ENCODE measurements at places on chromosomes 3 and 15.

DNA sequence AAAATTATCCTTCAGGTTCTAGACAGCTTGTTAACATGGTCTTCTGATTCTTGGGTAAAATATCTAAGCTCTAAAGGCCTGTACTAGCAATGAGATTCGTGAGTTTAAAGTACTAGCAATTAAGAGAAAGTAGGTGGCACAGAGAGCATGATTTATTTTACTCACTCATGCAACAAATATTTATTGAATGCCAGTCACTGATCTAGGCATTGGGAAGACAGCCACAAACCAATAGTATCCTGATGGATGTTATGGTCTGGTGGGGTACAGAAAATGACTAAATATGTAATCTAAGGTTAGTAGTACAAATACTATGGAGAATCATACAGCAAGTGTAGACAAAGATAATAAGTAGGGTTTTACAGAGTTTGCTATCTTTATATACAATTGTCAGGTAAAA, 751.3 kb downstream of the ZNF385D start:
- no peak for DNase-seq

DNA sequence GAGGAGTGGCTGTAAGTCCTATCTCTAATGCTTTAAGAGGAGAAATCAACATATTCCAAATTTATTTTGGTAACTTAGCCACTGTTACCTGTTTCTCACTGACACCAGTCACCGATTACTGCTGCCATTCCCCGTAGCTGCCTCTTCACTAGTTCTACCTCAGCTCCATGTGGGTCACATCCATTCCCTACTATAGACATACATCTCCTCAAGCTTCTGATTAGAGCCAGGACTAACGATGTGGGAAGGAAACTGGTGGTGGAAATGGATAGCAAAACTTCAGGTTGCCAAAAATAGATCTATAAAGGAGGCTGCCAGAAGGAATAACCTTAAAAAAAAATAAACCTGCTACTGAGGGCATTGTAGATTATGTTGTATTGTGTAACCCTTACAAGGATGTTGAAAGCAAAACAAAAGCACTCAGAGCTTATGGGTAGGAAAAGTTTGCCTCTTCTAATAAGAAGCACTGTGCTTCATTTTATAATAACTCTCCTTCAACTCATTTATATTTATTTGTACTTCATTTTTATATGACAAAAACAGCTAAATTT, 56.0 kb downstream of the KAT2B start:
- DNase-seq: no peak

DNA sequence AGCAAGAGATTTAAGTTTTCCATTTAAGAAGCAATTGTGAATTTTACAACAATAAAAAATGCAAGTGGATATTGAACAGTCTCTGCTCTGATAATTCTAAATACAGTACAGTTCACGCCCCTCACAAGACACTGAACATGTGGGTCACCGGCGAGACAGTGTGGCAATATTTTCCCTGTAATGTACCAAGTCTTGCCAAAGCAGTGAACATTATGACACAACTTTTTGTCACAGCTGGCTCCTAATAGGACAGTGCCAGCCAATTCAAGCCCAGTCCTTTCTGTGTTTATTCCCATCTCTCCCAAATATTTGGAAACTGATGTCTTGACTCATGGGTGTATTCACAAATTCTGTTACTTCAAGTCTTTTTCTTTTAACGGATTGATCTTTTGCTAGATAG, 62.3 kb downstream of the PPARG start:
- DNase-seq: no peak

DNA sequence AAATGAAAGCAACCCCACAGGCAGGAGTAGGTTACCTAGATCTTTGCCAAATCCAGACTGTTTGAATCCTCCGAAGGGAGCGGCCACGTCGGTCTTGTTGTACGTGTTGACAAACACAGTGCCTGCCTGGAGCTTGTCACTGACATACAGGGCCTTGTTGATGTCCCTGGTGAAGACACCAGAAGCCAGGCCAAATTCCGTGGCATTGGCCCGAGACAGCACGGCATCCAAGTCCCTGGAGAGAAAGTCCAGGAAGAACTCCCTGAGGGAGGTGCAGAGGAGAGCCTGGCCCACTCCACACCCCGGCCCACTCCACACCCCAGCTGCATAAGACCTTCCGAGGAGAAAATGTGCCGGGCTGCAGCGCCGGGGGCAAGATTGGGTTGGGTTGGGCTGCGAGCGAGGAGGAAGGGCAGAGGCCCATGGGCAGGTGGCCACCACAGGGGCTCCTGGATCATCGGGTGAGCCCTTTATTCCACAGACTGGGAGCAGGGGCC, 21.8 kb upstream of the SLC41A3 start:
- DNase-seq: no peak

GRCh38 chr3:195020921-195021320, 250.0 kb downstream of the XXYLT1 start:
- no peak for DNase-seq

GRCh38 chr3:10228248-10228950, 19.9 kb upstream of the TATDN2 start:
- no peak for DNase-seq

DNA sequence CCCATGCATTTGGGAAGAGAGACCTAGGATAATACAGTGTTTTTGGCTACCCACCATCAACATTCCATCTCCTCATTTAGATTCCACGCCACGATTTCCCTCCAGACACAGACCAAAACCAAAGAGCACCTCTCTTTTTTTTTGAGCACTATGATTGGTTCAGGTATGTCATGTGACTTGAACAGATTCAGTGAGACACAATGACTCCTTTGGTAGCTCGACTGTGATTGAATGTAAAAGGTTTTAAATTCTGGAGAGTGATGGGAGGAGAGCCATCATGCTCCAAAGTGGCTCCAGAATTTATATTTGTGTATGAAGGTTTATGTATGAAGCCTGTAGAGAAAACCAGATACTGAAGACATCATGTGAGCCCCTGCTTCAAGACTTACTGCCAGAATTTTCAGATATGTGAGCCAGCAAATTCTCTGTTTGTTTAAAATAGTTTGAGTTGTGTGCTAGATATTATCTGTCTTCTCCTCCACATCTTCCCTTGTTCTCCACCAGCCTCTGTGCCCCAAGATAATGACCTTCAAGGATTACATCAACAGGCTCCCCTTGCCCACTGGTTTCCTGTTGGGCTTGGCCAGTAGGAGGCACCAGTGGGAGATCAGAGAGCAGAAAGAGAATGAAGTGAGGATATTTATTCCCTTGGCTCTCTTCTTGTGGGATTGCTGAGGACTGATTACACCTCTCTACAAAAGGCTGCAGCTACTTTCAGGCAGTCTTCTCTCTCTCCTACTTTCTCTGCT, 12.5 kb downstream of the MYD88 start:
- no peak for DNase-seq

GRCh38 chr15:57541805-57542504, 49.7 kb upstream of the MYZAP start:
- DNase-seq: no peak

DNA sequence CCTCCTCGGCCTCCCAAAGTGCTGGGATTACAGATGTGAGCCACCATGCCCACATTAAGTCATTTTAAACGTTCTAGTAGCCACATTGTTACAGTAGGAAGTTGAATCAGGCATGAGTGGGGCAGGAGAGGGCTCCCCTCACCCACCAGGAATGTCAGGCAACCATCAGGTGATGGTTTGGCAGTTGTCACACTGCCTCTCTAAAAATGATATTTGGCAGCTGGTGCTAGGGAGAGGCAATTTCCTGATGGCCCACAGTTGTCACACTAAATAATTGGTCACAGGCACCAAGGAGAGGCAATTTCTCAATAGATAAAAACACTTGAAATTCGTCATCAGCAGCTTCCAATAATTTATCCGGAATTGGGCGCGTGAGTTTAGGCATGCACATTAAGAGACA, 79.2 kb upstream of the ABHD2 start:
- no peak for DNase-seq

Measured in activated naive CD4-positive, alpha-beta T cell (primary cell).